ENCODE measurements at places on chromosomes 7 and 10. TPM values are rescaled to one million over a fixed set of nuclear protein-coding genes. Genes with fewer than 3 reads are reported as not detected.

The SPDYE9 gene
- total RNA-seq = not detected

The DYDC2 gene
- not detected for total RNA-seq

The MRPS24 gene
- 265 TPM for total RNA-seq

The HTR7 gene
- total RNA-seq = 0.24 TPM

The PAX2 gene
- total RNA-seq = 0.26 TPM

The FAM237B gene
- total RNA-seq = not detected

The MCU gene
- 22.5 TPM for total RNA-seq

The MBL2 gene
- not detected for total RNA-seq

The GPAM gene
- 8.5 TPM for total RNA-seq

The SPDYE11 gene
- not detected for total RNA-seq

The ENTPD1 gene
- not detected for total RNA-seq

The CAMK1D gene
- 7.8 TPM for total RNA-seq

The VWA2 gene
- 0.05 TPM for total RNA-seq

The STEAP1 gene
- total RNA-seq = 16.1 TPM

The TSPAN33 gene
- total RNA-seq = 6.4 TPM

The ABCC2 gene
- total RNA-seq = 137 TPM

The AGAP6 gene
- total RNA-seq = 7.4 TPM

The RAPGEF5 gene
- total RNA-seq = 0.25 TPM

The BAIAP2L1 gene
- total RNA-seq = 41.9 TPM

The CAMK2B gene
- total RNA-seq = 0.12 TPM

The DDC gene
- 1.2 TPM for total RNA-seq

The GSDME gene
- 52.7 TPM for total RNA-seq

The CPA5 gene
- total RNA-seq = not detected

The GPC2 gene
- total RNA-seq = 0.70 TPM

The INSYN2A gene
- 1.5 TPM for total RNA-seq

The NFE2L3 gene
- 8.1 TPM for total RNA-seq

The GIMAP8 gene
- total RNA-seq = not detected

The AGBL3 gene
- total RNA-seq = 0.92 TPM

The RPEL1 gene
- not detected for total RNA-seq

The MINPP1 gene
- total RNA-seq = 21.4 TPM

The PTPRZ1 gene
- total RNA-seq = not detected

The ITIH5 gene
- 0.20 TPM for total RNA-seq

The BHLHA15 gene
- total RNA-seq = 0.50 TPM

The PRRT4 gene
- 0.26 TPM for total RNA-seq

The ICA1 gene
- total RNA-seq = 1.5 TPM

The APBB1IP gene
- total RNA-seq = 5.9 TPM

All from A549 treated with Hydrocortisone at 1 μM for 4 hours (cell line).